ENCODE measurements at places on chromosomes 16 and 17. TPM values are rescaled to one million over a fixed set of nuclear protein-coding genes. Genes with fewer than 3 reads are reported as not detected.

DNA sequence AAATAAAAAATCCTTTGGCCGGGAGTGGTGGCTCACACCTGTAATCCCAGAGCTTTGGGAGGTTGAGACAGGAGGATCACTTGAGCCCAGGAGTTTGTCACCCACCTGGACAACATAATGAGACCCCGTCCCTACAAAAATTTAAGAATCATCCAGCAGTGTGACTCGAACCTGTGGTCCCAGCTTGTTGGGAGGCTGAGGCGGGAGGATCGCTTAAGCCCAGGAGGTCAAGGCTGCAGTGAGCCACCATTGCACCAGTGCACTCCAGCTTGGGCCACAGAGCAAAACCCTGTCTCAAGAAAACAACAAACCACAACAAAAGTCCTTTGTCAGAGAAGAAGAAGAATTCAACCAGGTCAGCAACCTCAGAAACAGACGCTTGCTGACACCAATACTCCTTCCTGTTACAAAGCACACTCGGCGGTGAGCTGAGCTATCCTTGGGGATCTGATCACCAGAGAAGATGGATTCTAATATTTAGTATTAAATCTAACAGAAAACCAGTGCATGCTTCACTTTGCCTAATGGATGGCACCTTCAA, 12.9 kb upstream of the PVALEF start:
- DNase-seq: no peak

The HAP1 gene
- total RNA-seq: not detected

DNA sequence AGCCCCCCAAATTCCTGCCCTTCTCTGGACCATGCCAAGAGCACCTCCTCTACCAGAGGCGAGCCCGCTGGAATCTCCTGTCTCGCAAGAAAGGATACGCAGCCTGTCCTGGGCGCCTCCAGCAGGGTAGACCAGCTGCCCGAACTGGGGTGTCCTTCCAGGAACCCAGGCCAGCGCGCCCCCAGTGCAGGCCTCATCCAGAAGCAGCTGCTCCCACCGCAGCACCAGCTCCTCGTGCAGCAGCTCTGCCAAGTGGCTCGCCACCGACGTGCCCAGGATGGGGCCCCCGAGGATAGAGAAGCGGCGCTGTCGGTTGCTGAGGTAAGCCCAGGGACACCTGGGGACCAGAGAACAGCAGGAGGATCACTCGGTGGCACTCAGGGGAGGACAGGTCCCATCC, 4.8 kb downstream of the TAF1C start:
- no peak for DNase-seq

- DNase-seq: no peak
Measured at GRCh38 chr16:68750193-68750695, 13.2 kb downstream of the CDH1 start.
